ENCODE measurements at places on chromosomes 16 and 17. TPM values are rescaled to one million over a fixed set of nuclear protein-coding genes. Genes with fewer than 3 reads are reported as not detected.
A peak's percentile ranks its signal among the peaks of the same experiment; 100 is the strongest.

DNA sequence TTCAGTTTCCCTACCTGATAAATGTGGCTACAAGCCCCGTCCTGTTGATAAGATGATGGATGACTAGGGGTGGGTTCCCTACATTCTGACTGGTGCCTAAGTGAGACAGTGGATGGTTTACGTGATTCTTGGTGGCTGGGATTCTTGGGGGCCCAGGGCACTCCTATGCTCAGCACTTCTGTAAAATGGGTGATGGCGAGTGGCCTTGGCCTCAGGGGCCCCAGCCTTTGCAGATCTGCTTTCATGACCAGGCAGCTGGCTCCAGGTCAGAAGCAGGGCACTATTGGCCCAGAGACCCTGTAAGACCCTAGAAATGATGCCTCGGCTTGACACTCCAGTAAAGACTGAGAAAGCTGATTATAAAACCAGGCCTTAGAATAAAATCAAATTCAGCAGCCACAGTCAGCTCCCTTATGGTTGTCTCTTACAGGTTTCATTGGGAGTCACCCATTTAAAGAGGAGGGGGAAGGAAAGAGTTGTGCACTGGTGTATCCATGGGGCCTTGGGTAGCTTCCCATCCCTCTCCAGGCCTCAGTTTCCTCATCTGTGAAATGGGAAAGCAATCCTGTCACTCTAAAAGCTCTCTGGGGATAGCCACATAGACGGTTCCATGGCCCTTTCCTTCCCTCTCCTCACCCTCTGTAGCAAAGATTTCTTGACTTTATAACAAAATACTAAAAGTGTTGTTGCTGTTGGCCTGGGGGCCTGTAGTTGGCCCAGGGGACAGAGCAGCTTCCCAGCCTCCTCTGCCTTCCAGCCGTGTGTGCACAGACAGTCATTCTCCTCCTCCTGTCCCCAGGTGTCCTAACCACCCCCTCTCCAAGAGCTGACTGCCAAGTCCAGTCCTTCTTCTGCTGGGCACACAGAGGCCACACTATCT lies 1.2 kb downstream of the SNX20 start:
- no peak for DNase-seq
- no peaks in the 10 kb centered on the region for H3K27me3 ChIP-seq
- no peak overlapping the region for H3K4me3 ChIP-seq
- no peak overlapping the region for H3K27ac ChIP-seq
- H3K36me3 ChIP-seq = no peaks in the 10 kb centered on the region
- H3K4me1 ChIP-seq = no peaks in the 10 kb centered on the region

DNA sequence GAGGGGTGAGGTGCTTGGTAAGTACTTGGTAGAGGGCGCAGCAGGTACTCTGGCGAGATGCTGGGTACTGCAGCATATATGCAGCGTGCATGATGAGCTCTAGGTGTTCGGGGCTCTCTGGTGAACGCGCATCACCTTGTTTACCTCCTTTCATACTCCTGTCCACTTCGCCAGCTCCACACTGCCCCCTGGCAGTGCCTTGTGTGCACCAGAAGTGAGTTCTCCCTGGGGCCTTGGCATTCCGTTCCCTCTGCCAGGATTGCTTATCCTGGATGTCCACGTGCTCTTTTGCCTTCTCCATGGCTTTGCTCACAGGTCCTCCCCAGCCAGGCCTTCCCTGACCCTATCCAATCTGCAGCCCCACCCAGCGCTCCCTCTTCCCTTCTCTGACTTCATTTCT lies 154.2 kb downstream of the MRM1 start:
- no peaks in the 10 kb centered on the region for H3K4me1 ChIP-seq
- peak; percentile 91 for DNase-seq
- no peaks in the 10 kb centered on the region for H3K36me3 ChIP-seq
- H3K27me3 ChIP-seq = no peaks in the 10 kb centered on the region
- H3K27ac ChIP-seq = no peak overlapping the region

Gene SOST
- 0.31 TPM for total RNA-seq

DNA sequence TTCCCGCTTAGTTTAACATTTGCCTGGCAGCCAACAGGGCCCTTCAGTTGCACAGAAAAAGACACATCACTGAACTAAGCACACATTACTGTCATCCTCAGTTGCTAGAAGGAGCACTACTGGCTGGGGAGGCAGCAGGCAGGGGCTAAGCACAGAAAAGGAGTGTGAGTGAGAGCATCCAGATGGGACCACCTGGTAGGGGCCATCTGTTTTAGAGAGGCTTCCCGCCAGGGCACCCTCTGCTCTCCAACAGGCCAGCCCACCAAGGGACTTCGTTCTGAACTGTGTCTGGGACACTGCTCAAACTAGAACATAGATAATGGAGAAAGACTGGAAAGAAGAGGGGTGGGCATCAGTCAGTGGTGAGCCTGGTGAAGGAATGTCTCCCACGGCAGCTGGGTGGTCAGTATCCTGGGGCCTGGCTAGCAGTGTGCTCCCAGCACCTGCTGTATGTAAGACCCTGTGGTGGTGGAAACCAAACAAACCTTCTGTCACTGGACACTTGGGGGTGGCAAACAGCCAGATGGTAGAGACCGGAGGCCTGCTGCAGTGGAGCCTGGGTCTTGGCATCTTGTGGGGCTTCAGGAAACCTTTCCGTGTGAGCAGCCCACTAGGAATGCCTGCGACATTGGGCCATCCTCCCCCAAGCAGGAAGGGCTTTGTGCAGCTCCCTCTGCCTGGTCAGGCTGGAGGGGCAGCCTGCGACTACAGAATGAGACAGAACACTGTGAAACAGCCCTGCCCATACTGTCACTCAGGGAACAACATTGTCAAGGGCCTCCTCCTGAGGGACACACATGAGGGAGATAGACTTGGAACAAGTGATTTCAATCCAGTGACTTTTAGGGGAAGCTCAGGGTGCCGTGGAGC lies 12.8 kb upstream of the RANGRF start:
- peak; percentile 54 for DNase-seq
- no peak overlapping the region for H3K4me3 ChIP-seq
- H3K27ac ChIP-seq = no peak overlapping the region
- H3K27me3 ChIP-seq = no peaks in the 10 kb centered on the region
- no peaks in the 10 kb centered on the region for H3K4me1 ChIP-seq

DNA sequence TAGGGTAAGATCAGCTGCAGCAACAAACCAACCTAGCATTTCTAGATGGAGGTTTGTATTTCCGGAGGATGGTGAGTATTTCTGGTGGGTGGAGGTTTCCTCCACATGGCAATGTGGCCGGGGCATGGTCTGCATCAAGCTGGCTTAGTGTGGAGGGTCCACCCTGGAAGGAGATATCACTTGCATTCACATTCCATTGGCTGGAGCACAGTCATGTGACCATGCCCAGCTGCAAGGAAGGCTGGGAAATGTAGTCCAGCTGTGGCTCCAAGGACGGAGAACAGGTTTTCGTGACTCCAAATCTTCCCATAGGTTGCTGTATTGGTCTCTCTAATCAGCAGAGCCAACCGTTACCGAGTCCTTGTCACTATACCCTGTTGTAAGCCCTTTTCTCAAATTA lies 68.7 kb downstream of the RAI1 start:
- no peak overlapping the region for H3K4me3 ChIP-seq
- peak overlapping the region; percentile 46 for H3K27ac ChIP-seq
- H3K27me3 ChIP-seq = no peaks in the 10 kb centered on the region
- H3K36me3 ChIP-seq = peaks cover 11% of the 10 kb centered on the region

Gene EXOSC6
- 31.0 TPM for total RNA-seq

- peak overlapping the region; percentile 1 for H3K27ac ChIP-seq
- no peaks in the 10 kb centered on the region for H3K27me3 ChIP-seq
- H3K36me3 ChIP-seq = no peaks in the 10 kb centered on the region
- DNase-seq = no peak
These were observed 41.5 kb downstream of the TMEM235 start for GRCh38 chr17:78272914-78273258.
